ENCODE measurements at places on chromosomes 5 and 9.
A peak's percentile ranks its signal among the peaks of the same experiment; 100 is the strongest.

GRCh38 chr5:145991044-145991575 lies 54.7 kb downstream of the SH3RF2 start:
- DNase-seq, result peak; percentile 63

- peak; percentile 16 for DNase-seq
These were observed 35.8 kb upstream of the TLX3 start for GRCh38 chr5:171272996-171273970.

DNA sequence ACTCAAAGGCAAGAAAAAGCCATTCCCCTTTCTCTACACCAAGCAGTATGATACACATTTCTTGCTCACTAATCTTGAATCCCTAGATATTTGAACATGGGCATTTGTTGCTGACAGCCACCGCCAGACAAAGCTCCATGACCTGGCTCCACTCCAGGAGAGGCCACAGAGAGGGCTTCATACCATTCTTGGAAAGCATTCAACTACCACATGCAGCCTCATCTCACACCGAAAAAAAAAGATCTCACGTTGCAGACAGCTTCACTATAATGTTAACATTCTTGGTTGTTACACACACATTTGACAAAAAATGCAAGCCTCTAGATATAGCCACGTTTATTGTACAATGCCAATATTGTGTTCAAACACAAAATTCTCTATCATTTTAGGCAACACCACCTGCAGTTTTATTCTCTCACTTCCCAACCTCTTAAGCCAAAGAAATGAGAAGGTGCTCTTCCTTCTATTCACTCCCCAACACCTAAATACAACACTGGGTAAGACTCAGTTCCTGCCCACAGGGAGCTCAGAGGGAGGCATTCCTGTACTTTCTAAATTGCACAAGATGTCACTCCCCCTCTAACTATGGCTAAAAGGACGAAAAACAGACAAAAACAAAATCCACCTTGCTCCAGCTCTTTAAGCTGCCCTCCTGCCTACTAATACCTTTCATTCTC lies 222.4 kb downstream of the TSSK1B start:
- DNase-seq, result peak; percentile 73

DNA sequence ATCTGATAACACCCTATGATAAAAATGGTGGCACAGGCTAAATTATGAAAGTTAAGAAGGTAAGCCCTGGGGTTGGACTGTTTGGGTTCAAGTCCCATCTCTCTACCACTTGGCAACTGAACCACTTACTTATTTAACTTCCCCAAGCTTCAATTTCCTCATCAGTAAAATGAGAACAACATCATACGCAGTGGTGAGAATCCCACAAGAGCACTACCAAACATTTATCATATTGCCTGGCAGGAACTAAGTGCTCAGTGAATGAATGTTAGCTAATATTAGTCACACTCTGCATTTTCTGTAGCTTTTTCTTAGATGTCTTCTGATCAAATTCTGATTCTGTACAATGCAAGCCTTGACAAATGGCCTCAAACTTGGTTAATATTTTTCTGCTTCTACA lies 306.7 kb downstream of the EBF1 start:
- DNase-seq, result no peak

DNA sequence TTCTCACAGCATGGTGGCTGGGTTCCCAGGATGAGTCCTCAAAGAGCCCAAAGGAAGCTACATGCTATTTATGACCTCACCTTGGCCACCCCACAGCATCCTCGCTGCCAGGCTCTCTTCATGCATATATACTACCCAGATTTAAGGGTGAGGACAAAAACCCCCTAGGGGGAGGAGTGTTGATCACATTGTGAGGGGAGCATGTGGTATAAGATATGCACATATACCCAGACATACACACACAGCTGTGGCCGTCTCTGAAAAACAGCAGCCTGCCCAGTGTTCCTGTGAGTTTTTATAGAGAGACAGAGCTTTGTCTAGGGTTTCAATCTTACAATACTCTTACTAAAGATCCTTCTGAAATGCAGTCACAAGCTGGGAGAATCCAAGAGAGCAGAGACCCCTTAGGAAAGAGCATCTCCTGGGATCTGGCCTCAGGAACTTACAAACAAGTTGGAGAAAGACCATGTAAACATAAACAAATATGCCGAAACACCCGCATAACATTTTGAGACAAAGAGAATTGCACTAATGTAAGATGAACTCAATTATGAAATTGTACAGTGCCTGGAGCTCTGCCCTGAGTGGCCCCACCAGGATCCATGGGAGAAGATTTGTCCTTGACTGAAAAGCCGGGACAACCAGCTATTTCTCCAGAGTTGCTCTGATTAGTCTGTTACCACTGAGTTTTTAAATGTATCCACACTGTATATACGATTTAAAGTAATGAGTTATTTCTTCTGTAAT lies 146.4 kb downstream of the GADD45G start:
- DNase-seq, result no peak

DNA sequence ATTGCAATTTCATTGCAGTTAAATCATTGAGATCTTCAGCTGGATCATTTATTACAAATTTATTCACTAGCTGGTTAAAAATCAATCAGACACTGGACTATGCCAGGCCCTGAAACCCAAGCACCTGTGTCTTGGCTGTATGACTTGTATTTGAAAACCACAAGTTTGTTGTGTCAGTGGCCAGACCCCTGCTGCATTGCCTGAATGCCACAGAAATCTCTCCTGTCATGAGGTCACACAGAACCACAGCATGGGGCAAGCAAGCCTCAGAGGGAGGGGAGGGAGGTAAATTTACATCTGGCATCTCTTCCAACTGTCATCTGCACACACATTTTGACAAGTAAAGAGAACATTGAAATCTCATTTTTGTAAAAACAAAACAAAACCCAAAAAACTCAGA lies 90.0 kb downstream of the ARRDC3 start:
- peak; percentile 84 for DNase-seq

- DNase-seq, result peak; percentile 23
These were observed 228.8 kb downstream of the TLE4 start for GRCh38 chr9:79800578-79800977.

GRCh38 chr9:136577941-136578625 lies 32.2 kb upstream of the NOTCH1 start:
- no peak for DNase-seq

DNA sequence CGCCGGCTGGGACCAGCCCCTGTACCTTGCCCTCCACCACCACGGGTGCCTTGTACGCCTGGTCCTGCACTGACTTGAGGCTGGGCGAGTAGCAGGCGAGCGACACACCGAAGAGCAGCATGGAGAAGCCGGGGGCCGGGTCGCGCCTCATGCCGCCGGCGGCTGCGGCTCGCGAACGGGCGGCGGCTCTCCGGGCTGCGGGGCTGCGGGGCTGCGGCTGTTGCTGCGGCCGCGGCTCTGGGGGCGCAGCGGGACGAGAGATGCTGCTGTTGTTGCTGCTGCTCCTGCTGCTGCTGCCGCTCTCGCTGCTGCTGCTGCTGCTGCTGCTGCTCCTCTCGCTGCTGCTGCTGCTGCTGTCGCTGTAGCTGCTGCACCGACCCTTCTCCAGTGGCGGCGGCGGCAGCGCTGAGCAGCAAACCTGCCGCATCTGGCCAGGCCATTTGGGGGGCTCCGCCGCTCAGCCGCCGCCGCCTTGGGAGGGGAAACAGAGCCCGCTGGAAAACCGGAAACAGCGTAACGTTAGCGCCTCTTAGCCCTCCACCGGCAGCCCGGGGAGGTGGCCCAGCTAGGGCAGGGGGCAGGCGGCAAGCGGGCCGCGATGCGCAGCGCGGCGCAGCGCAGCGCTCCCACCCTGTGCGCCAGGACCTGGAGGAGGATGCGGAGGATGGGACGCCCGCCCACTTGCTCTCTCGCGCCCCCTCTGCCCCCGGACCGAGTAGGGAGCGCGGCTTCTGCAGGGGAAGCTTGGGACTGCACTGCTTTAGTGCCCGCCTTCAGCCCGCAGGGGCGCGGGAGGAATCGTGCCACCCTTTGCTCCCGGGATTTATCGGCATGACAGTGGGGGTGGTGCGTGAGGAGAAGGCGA lies at the start of gene NRG2:
Gene NRG2, minus strand, starts transcription at position 657 of the 865 bp plus-strand sequence.
- peak; percentile 45 for DNase-seq

DNA sequence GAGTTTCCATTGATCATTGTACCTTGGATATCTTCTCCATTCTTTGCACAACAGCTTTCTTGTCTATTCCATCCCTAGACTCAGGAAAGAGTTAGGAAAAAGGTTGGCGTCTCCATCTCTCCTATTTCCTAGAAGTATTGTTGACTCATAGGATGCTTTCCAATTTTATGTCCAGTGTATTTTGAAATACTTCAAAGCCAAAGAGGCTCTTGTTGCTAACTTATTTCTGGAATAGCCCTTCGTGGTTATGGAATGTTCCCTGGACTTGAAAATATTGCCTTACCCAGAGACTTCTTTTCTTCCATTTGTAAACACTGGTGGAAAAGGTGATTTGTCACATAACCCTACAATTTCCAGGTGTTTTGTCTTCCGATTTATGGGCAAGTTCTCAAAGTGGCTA lies 402.3 kb upstream of the ZNF608 start:
- DNase-seq, result peak; percentile 24

DNA sequence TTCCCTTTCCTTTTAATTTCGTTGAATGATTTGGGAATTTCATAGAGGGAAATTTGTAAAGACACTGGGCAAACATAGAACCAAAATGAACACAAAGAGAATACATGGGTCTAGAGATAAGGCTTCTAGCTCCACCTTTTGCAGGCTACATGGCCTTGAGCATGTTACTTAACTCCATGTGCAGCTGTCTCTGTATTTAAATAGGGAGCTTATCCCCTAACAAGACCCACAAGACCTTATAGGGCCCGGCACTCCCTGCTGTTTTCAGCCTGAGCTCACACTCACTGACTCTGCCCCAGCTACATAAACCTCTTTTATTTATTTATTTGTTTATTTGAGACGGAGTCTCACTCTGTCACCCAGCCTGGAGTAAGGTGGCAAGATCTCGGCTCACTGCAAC lies 30.6 kb upstream of the TLE1 start:
- DNase-seq, result no peak

GRCh38 chr5:1727571-1727970 lies 72.1 kb downstream of the MRPL36 start:
- no peak for DNase-seq

- no peak for DNase-seq
These were observed 2.1 kb upstream of the CAMLG start for GRCh38 chr5:134736173-134736812.

DNA sequence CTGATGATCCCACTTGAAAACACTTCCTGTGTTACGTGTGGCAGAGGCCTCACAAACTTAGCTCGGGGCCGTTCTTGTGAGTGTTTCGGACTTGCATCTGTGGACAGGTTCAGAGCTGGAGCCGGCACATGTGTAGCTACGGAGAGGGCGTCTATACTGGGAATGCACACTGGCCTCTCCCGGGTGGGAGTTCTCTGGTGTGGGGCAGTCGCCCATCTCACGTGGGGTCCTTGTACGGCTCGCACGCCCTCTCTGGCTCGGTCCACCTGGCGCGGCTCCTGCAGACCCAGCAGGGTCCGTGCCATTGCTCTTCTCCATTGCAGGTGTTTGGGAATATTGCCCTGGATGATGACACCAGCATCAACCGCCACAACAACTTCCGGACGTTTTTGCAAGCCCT lies 197.9 kb downstream of the CACNA1B start:
- no peak for DNase-seq

DNA sequence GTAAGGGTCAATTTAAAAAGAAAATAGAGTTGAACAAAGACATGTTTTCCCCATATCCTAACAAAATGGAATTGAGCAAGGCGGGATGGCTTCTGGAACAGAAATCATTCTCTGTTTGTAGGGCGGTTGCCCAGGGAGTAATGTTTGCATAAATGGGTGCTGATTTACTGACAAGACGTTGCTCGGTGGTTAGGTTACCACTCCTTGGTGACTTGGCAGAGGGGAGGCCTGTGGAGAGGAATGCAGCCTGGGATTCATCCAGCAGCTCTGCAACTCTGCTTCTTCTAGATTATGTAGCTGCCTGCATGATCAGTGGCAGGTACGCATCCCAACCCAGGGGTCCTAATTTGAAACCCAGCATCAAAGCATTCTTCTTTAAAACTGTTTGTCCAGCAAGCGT lies 200.2 kb downstream of the CFAP90 start:
- peak; percentile 46 for DNase-seq

DNA sequence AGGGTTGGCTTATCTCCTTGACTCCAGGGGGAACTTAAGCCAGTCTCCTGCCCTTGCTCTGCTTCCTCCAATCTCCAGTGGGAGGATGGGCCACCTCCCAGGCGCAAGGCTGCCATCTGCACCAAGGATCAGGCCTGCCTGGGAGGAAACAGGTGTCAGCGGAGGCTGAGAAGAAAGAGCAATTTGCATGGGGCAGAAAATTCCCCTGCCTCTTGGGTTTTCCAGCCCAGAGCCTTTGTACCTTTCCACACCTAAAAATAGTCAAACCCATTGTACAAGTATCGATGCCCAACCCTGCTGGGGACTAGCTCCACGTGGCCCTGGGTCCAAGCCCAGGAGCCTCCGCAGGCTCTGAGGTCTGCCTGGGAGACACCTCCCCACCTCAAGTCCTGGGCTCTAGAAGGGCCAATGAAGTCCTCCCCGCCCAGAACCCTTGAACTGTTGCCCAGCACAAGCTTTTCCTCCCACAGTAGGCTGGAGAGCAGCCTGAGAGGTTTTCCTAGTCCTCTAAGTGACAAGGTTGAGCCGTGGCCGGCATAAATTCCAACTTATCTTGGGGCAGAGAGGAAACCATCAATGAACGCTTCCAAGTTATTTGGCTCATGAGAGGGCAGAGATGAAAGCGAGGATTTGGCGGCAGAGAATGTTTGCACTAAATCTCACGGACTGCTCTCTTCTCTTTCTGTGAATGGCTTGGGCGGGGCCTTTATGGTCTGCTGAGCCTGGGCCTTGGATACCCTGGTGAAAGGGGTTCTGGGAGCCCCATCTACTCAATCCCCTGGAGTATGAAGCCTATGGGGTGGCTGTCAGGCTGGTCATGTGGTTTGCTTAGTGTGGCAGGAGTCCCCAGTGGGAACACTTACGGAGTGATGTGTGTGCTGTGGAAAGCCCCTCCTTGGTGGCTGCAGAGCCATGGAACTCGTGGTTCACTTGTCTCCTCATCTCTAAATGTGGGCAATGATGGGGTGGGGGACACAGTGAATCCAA lies 15.6 kb downstream of the JADE2 start:
- no peak for DNase-seq

All from astrocyte of the spinal cord (primary cell).